ENCODE measurements at places on chromosomes 1 and 21.
A peak's percentile ranks its signal among the peaks of the same experiment; 100 is the strongest.

DNA sequence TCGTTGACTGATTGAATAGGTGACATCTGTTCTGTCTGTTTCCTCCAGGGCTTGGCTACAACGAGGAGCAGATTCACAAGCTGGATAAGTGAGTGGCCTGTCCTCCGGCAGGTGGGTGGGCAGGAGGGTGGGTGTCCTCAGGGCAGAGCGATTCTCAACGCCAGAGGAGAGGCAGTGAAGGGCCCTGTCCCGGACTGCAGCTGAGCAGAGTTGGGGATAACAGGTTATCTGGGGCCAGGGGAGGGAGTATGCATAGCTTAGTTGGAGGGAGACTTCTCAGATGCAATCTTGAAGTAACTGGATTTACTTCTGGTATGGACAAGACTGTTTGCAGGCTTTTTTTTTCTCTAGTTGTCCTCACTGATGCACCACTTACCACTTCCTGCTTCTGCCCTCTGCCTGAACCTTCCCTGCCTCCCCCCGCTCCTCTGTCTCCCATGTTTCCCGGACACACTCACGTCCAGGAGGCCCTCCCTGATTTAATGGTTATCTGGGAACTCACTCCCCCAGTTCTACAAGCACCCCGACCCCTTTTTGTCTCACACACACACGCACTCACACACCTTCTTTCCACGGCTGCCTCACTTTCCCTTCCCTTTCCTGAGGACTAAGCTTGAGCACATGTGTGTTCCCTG, 16.4 kb upstream of the RASSF5 start:
- no peak for DNase-seq

DNA sequence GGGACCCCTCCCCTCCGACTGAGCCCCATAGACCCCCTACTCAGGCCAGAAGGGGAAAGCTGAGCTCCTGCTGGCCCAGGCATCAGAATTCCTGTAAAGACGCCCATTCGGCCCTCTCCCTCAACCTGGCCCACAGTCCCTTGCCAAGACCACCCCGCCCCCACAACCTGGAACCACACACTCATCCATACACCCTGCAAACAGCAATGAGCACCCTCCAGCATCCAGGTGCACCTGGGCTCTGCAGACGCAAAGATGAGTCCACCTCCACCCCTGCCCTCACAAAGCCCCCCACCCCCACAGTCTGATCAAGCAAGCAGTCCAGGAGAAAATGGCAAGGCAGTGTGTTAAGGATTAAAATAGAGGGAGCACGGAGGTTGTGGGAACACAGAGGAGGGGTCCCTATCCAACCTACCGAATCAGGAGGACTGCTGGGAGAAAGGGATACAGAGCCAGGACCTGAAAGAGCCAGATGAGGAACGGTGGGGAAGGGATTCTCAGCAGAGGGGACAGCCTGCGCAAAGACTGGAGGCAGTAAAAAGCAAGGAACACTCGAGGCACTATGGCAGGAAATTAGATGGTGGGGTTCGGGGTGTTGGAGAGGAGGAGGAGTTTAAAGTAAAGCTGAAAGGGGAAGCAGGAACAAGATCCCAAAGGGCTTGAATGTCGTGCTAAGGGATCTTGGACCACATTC, 67.3 kb upstream of the LAPTM5 start:
- DNase-seq: no peak

DNA sequence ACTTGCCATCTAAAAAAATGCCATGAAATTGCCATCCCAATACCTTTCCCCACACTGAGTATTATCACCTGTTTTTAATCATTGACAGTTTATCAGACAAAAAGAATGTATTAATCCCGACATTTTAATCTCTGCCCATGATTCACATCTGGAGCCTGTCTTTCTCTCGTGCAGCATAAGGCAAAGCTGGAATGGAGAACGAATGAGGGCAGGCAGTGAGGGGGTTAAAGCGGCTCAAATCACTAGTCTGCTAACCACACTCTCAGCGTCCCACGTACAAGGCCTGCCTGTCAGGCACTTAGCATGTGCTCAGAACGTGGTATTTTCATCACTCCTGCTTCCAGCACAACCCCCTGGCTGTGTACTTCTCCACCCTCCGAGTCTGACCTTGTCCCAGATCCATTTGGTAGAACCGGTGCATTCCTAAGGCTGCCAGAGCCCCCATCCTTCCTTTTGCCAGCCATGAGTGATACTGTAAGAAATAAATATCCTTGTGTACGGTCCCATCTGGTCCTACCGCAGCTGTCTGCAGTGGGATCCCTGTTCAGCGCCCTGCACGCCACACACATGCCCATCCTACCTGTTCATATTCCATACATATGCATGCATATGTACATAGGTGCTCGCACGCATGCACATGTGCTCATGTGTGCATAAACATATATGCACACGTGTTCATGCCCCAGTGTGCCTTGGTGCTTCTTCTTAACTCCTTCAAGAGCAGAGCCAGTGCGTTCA, 34.6 kb upstream of the FHAD1 start:
- no peak for DNase-seq

GRCh38 chr1:191697556-191697955, 460.7 kb upstream of the RGS18 start:
- DNase-seq: no peak

DNA sequence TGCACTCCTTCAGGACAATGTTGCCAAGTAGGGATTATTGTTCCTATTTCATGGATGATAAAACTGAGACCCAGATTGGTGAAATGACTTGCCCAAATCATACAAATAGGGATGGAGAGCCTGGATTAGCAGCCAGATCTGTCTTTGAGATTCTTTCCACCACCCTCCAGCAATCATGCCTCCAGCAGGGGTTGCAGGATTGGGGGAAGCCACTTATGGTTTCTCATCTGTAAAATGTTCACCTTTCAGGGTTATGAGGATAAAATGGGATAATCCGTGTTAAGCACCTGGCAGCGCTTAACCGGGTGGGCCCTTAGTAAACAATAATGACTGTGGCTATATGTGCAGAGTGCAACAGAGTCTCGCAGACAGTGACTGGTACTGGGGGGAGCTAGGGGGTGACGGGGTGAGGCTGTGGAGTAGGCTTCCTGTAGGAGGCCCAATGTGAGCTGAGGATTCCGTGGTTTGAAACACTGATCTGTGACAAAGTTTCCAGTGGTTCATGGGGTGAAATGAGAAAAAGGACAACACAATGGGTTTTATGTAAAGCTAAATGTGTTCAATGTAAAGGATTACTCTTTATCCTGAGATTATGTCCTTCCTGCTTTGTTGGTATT, 33.7 kb upstream of the FOXO6 start:
- no peak for DNase-seq

- DNase-seq: no peak
Observed at GRCh38 chr1:2972879-2973575, 48.2 kb upstream of the ACTRT2 start.

DNA sequence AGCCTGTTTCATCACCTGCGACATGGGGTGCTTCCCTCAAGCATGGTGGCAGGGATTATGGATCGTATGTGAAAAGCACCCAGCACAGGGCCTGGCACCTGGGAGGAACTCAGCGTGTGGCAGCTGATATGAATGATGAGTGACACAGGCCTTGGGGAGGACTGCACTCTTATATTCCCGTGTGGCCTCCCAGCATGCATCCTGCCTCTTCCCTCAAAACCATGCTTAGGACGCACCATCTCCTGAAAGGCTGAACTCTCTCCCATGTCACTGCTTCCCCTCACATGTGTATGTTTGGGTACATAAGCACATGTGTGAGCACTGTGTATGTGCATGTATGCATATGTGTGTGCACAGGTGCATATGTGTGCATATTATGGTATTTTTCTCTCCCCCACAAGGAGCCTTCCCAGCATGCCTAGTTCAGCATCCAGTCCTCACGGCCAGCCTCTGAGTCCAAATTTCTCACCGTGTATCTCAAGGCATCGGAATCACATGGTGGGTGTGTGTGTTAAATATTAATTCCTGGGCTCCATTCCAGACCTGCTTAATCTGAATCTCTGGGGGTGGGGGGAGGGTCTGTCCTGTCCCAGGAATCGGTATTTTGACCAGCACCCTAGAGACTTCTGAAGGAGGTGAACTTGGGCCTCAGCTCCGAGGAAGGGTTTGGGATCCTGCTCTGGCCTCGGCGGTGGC, 12.8 kb downstream of the MYOM3 start:
- DNase-seq: no peak

- peak; percentile 13 for DNase-seq
Observed at GRCh38 chr1:208803011-208803811, 559.0 kb upstream of the PLXNA2 start.

DNA sequence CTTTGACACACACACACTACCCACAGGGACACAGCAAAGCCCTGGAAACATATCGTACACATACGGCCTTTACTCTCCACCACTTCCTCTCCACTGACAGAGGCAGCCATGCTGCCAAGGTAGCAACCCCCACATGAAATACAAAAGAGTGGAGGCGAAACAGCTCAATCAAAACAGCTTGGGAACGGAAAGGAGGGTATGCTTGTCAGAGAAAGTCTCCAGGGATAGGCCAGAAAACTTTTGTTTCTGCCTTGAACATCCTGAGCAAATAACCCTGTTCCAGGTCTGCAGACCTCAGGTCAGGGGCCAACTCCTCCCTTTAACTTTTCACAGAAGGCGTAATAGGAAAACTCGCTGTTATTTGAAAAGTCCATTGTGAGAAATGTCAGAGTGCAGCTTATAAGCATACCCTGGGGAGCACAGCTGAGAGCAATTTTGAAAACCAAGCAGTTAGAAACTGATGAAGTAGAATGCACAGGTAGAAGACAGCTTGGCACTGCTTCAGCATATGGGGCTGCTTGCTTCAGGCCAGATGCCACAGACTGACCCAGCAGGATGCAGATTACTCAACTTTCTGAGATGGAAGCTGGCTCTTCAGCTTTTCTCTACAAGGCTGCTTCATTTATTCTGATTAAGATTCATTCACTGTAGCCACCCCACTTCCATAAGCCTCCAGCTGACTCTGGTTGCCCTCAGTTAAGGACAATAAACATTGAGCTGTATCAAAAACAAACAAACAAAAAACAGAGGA, 18.0 kb downstream of the KIAA0319L start:
- no peak for DNase-seq

DNA sequence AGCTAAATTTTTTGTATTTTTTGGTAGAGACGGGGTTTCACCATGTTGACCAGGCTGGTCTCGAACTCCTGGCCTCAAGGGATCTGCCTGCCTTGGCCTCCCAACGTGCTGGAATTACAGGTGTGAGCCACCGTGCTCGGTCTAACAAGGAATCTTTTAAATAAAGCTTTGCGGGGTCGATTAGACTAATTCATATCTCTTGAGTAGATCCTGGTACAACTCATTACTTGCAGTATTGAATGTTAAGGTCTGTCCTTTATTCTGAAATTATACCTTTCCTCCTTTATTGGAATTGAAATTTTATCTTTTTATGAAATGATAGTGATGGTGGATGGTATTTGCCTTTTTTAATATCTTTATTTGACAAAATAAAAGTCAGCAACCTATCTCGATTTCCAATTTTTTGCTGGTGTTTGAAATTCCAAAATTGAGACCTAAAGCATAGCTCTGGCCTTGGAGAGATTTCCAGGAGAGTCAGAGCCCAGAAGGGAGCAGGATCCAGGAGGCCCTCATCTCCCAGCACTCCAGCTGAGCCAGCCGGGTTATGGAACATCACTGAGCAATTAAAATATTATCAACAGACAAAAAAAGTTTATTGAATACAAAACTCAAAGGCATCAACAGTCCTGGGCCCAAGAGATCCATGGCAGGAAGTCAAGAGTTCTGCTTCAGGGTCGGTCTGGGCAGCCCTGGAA, 4.7 kb downstream of the S100A2 start:
- no peak for DNase-seq

DNA sequence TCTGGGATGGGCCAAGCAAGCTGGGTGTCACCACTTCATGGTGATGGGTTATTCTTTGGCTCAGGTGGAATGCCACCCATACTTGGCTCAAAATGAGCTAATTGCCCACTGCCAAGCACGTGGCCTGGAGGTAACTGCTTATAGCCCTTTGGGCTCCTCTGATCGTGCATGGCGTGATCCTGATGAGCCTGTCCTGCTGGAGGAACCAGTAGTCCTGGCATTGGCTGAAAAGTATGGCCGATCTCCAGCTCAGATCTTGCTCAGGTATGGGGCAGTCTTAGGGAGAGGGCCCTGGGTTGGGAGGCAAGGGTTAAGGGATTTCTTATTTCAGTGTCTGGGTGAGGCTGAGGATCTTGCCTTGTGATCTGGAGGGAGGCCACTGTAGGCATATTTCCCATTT, 15.4 kb upstream of the NASP start:
- DNase-seq: no peak

Data from BE2C (cell line).